Stimulated activated CD4-positive, alpha-beta T cell treated with anti-CD3 and anti-CD28 coated beads, Interleukin-12 subunit alpha, Interleukin-12 subunit beta, amount 100 ng/mL, for 48 hours (primary cell): ENCODE measurements at places on chromosomes 2 and 18.

- DNase-seq: no peak
These were observed 74.9 kb downstream of the MTCL1 start for GRCh38 chr18:8780227-8780626.

DNA sequence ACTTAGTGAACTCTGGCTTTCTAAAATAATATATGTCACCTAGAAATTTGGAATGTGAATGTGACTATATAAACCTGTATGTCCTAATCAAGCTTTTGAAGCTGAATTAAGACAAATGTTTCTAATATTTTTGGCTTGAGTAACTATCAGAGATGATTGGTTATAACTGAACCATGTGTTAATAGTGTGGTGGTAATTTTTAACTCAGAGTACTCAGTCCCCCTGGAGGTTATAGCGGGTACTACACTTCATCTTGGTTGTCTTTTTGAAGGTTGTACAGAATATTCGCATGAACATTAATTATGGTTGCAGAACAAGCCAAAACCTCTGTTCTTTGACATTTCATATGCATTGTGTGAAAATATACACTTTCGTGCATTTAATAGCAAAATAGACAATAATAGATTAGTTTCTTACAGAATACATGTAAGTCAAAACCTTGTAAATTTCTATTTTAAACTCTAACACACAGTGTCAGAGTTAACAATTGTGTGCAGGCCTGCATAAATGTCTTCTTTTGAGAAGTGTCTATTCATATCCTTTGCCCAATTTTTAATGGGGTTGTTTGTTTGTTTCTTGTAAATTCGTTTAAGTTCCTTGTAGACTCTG is 86.0 kb downstream of the OSBPL6 start:
- no peak for DNase-seq

GRCh38 chr2:47259829-47260228 is 104.7 kb upstream of the STPG4 start:
- no peak for DNase-seq

DNA sequence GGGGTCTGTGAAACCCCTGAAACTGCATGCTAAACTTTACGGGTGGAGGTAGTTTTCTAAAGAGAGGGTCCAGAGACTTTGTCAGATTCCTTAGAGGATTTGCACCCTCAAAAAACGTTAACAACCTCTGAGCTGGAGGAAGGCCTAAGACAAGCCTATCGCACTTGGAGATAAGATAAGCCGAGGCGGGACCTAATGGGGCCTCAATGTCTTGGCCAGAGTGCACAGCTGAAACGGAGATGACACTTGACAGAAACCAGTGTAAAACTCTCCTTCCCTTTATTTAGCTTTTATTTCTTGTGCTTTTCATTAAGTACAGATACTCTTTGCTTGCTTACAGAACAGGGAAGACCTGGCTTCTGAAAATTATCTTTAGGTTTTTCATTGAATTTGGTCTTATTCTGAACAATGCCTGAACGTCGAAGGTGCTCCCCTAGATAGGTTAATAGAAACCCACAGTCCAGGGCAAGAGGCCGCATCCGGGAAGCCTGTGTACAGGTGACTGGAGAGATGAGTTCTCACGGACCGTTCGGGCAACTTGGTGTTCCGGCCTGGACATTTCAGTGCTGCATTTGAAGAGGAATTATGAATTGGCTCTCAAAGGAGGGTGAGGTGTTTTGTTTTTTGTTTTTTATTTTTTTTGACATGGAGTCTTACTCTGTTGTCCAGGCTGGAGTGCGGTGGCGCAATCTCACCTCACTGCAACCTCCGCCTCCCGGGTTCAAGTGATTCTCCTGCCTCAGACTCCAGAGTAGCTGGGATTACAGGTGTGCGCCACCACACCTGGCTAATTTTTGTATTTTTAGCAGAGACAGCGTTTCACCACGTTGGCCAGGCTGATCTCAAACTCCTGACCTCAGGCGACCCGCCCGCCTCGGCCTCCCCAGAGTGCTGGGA is 49.7 kb downstream of the SH3BP4 start:
- no peak for DNase-seq

GRCh38 chr2:102508863-102509262 is 35.8 kb downstream of the SLC9A4 start:
- DNase-seq: no peak

DNA sequence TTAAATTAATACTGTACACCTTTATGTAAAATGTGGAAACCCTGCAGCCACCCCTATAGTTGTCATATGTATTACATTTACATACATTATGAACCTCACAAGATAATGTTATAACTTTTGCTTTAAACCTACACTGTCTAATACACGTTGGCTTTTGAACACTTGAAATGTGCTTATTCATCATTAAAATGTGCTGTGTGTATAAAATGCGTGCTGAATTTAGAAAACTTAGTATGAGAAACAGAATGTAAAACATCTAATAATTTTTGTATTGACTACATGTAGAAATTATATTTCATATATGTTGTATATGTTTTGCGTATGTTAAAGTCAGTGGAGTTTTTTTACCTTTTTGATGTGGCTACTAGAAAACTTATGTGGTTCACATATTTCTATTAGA is 68.8 kb downstream of the MAPRE2 start:
- DNase-seq: no peak
